Inflammatory macrophage treated with lipopolysaccharide for 1 hour (primary cell): ENCODE measurements at places on chromosomes 16 and 17.

- DNase-seq: no peak
Measured at GRCh38 chr17:82108961-82109475, 11.0 kb upstream of the FASN start.

- DNase-seq: no peak
Measured at GRCh38 chr17:66531851-66532295, 229.5 kb downstream of the PRKCA start.

DNA sequence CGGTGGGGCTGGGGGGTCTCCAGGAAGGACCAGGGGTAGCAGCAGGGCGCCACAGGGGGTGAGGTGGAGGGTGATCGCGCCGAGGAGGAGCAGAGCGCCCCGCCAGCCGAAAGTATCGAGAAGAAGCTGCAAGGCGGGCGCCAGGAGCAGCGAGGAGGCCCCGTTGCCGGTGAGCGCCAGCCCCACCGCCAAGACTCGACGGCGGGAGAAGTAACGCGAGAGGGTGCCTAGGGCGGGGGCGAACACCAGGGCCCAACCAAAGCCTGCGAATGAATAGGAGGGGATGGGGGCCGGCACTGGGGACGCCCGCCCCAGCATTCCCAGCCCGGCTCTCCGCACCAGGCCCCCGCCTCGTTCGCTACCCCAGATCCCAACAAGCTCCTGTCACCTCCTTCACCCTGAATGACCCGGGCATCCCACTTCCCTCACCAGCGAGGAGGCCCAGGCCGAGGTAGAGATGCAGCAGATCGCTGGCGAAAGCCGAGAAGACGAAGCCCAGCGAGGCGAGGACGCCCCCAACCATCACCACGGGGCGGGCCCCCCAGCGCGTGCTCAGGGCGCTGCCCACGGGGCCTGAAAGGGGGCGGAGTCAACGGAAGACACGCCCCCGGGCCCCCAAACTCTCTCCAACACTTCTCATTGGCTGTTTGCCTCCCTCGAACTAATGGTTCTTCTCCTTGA lies 1.3 kb downstream of the SLC16A11 start:
- no peak for DNase-seq

DNA sequence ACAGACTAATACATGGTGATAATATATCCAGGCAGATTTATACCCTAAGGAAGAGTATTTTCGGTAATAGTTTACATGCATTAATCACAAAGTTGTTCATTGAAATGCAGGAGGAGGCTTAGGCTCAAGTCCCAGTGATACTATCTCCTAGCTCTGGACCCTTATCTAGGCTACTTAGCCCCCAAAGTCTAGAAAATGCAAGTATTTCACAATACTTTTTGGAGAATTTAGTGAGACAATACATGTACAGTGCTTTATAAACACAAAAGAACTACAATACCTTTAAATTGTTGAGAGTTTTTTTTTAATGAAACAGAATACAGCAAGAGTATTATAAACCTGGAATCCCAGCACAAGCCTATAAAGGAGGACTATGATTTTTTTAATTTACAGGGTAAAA lies 473.9 kb downstream of the HS3ST3B1 start:
- no peak for DNase-seq

GRCh38 chr16:87438611-87438985 lies 46.5 kb downstream of the MAP1LC3B start:
- no peak for DNase-seq

- DNase-seq: no peak
Measured at GRCh38 chr17:38352245-38353085, 821 bp downstream of the SOCS7 start.

- DNase-seq: no peak
Measured at GRCh38 chr17:70059649-70060048, 15.4 kb upstream of the KCNJ16 start.
